Cardiac septum (tissue), 1 donor: ENCODE measurements at places on chromosomes 12 and 14. TPM values are rescaled to one million over a fixed set of nuclear protein-coding genes. Genes with fewer than 3 reads are reported as not detected.

CLEC9A gene
- total RNA-seq: not detected

KRT77 gene
- not detected for total RNA-seq

GPR137C gene
- 1.5 TPM for total RNA-seq

GALNT8 gene
- total RNA-seq: 2.4 TPM

C14orf39 gene
- not detected for total RNA-seq

TROAP gene
- not detected for total RNA-seq

EIF2S3B gene
- total RNA-seq: 0.62 TPM

DNA sequence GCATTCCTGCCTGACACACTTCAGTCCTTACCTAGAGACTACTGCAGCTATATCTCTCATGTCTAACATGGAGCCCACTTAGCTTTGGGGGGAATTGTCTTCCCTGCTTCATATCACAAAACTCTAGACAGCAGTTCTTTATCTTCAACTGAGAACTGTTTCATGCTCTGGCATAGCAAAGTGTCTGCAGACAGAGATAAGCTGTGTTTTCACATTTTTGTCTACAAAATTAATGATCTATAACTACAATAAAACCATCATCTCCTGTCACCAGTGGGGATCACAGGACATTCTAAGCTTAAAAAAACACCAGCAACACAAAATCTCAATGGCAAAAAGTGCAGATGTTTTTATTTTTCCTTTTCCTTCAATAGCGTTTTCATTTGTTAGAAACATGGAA is 137.1 kb upstream of the VRK1 start:
- DNase-seq: no peak

GRCh38 chr14:91964724-91965123 is 17.2 kb upstream of the FBLN5 start:
- no peak for DNase-seq

- DNase-seq: no peak
Observed at GRCh38 chr12:24711056-24712008, 237.6 kb downstream of the BCAT1 start.

- DNase-seq: no peak
Observed at GRCh38 chr12:16913832-16914490, 308.0 kb upstream of the LMO3 start.

GRCh38 chr12:47276253-47276620 is 196.5 kb upstream of the AMIGO2 start:
- DNase-seq: no peak

GRCh38 chr12:101021911-101022388 is 188.1 kb downstream of the SLC5A8 start:
- DNase-seq: no peak

DNA sequence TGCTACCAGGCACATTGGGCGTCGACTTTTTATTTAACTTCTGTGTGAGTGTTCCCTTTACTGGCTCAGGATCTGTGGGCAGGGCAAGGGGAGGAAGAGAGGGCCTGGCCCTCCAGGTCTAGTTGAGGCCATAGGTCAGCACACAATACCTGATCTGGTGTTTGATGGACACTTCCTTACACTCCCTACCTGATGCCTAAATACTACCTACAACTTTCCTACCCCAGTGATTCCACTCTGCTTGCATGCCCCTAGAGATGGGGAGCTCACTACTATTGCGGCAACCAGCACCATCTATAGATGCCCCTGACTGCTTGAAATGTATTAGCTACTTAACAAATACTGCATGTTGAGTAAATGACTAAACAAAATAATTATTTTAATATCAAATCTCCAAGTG is 20.8 kb upstream of the BEGAIN start:
- no peak for DNase-seq

- no peak for DNase-seq
Observed at GRCh38 chr14:91877376-91877915, 10.1 kb upstream of the TC2N start.

- DNase-seq: no peak
Observed at GRCh38 chr14:22218728-22219127, 370.3 kb downstream of the DAD1 start.

DNA sequence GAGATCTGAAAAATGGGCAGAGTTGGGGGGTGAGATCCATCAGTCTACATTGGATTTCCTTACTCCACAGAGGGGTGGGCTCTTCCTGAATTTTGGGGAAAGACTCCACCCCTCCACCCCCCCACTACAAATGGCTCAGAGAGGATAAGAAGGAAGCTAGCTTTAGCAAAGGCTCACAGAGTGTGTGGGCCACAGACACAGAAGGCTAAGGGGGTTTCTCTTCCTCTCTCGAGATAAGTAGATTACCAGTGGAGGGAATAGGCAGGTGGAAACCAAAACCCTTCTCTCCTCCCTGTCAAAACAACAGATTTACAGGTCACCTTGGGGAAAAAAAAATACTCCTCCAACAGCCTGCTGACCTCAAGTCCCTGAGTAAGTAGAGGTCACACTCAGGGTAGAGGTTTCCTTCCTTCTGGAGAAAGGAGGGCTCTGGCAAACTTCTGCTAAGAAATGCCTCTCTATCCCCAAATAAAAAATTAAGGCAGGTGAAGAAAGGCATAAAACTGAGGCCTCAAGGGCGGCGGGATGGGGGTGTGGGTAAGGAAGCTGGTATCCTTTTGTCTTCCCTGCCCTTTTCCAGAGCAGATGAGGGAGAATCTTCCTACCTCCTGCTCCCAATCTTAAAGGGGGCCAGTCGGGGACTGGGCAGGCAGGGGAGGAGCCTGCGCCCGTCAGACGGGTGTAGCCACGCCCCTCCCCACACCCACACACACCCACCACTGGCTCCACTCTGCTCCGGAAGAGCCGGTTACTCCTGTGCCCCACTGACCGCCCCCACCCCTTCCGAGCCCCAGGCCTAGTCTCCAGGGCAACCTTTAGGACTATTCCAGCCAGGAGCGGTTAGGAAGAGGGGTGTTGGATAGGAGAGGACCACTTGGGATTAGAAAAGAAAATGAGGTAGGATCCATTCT is 1.9 kb upstream of the BAZ2A start:
- peak; percentile 88 for DNase-seq

DNA sequence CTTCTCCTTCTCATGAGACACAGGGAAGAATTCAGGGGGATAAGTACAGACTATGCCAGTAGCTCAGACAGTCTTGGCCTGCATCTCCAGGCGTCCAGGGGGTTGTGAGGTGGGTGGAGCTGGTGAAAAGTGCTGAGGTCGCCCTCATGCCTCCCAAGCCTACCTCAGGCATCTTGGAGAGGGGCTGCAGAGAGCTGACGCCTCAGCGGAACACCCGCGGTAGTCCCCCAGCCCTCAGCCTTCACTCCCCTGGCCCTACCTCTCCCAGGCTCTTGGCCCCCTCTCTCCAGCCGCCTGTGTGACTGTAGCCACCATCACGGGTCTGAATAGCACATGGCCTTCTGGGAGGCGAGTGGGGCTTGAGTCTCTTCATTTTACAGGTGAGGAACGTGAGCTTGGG is 59.8 kb upstream of the DLK1 start:
- DNase-seq: no peak

DNA sequence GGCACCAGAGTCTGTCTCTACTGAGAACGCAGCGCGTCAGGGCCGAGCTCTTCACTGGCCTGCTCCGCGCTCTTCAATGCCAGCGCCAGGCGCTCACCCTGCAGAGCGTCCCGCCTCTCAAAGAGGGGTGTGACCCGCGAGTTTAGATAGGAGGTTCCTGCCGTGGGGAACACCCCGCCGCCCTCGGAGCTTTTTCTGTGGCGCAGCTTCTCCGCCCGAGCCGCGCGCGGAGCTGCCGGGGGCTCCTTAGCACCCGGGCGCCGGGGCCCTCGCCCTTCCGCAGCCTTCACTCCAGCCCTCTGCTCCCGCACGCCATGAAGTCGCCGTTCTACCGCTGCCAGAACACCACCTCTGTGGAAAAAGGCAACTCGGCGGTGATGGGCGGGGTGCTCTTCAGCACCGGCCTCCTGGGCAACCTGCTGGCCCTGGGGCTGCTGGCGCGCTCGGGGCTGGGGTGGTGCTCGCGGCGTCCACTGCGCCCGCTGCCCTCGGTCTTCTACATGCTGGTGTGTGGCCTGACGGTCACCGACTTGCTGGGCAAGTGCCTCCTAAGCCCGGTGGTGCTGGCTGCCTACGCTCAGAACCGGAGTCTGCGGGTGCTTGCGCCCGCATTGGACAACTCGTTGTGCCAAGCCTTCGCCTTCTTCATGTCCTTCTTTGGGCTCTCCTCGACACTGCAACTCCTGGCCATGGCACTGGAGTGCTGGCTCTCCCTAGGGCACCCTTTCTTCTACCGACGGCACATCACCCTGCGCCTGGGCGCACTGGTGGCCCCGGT is at the start of gene PTGDR:
PTGDR (plus strand) TSS at position 198 of the 778 bp plus-strand sequence; CDS start at position 315, 117 bp downstream.
- peak; percentile 83 for DNase-seq

- no peak for DNase-seq
Observed at GRCh38 chr14:53190938-53191337, 37.8 kb upstream of the DDHD1 start.

DNA sequence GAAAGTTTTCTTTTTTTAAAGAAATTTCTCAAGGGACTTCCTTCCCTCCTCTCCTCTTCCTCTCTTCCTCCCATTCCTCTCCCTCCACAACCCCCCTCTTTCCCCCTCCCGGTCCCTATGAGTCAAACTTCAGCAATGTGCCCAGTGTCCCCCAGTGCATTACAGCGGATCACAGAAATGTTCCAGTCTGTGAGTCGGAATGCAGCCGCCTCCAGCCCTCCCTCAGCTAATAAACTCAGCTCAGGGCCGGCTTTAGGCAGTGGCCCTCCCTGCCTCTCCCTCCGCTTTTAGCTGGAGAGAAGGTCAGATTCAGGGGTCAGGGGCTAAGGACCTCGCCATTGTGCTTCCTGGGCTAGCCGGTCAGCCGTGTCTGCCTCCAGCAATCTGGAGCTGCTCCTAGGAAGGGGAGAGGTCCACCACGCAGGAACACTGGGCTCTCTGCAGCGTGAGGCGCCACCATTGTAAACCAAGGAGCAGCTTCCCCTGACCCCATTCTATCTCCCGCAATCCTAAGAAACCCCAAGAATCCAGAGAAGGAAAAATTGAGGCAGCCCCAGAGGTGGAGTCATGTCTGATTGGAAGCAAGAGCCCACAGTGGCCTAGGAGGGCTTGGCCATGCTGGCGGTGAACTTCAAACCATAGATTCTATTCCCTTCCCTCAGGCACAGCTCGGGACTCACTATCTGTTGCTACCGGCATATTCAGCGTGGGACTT is 1.1 kb upstream of the HDAC7 start:
- peak; percentile 89 for DNase-seq
